Activated CD4-positive, alpha-beta T cell treated with anti-CD3 and anti-CD28 coated beads, Interleukin-2, Interleukin-6, amounts not matched to agents 100 ng/mL and 50 ng/mL, durations not matched to agents 16 hours and 8 hours (primary cell): ENCODE measurements at places on chromosomes 5 and 9.

DNA sequence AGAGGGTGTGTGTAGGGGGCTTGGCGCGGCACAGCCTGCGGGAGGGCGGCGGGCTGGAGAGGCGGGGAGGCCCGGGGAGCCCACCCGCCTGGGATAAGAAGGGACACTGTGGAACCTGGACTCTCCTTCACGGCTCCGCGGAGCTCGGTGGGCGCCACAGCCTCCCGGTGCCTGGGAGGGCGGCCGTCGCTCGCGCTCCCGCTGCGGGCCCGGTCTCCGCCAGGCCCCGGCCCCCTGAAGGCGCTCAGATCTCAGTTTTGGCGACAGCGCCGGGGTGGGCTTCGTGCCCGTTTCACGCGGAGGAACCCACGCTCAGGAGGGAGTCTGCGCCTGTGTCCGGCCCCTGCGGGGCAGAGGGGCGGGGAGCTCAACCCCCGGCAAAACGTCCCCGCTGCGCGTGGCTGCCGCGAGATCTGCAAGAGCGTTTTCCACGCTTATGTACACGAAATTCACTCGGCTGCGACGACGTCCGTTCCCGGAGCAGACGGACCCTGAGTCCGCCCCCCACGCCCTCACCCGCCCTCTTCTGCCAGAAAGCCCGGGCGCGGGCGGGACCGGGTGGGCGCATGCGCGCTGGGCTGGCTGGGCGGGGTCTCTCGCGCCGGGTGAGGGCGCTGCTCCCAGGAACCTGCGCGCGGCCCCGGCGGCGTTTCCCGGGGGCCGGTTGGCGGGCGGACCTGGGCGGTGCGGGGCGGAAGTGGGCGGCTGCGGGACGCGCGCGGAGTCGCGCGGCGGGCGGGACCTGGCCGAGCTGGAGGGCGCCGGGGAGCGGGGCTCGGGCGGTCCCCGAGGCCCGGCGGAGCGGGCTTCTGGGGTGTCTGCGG lies at the start of gene NELFB:
Gene NELFB, plus strand, starts transcription at position 704 of the 824 bp plus-strand sequence.
- DNase-seq, result peak; percentile 97

DNA sequence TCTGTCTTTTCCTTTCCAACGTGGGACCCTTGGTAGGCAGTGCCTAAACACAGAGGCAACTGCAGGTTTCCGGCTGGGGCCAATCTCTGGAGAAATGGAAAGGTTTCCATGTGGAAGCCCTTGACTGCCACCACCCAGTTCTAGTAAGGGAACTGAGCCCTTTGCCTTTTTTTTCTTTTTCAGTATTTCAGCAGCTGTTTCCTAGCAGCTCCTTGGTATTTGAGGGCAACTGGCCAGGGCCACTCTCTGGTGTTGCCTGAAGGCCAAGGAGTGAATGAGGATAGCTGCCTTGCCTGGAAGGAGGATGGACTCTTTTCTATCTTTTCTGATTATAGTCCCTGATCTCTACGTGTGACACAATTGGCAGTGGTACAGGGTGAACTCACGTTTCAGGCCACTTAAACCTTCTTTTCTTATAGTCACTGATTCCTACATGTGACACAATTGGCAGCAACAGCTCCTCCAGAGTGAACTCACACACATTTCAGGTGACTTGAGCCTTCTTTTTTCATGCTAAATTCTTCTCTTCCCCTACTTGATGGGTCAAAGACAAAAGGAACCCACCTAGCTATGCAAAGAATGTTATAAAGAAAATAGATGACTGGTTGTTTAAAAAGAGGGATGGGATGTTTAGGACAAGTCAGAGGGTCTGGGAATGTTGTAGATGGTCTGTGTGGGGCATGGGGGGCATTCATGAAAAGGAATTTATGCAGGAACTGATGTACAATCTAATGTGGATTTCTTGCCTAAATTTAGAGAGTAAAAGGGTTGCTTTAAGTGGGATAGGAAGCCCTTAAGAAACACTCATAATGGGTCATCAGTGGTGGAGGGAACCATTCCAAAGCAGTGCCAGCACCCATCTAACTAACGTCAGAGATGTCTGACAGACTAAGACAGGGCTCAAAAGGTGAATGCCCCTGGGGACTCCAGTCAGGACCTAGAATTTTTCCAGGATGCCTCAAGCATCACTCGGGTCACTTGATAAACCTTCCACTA lies 190.1 kb downstream of the TMEM232 start:
- DNase-seq, result no peak

- DNase-seq, result no peak
Measured at GRCh38 chr5:147788023-147788422, 5.5 kb upstream of the JAKMIP2 start.

- DNase-seq, result no peak
Measured at GRCh38 chr5:126208691-126209090, 214.5 kb upstream of the GRAMD2B start.
